MCF 10A (cell line): ENCODE measurements at places on chromosomes 3 and 15.

DNA sequence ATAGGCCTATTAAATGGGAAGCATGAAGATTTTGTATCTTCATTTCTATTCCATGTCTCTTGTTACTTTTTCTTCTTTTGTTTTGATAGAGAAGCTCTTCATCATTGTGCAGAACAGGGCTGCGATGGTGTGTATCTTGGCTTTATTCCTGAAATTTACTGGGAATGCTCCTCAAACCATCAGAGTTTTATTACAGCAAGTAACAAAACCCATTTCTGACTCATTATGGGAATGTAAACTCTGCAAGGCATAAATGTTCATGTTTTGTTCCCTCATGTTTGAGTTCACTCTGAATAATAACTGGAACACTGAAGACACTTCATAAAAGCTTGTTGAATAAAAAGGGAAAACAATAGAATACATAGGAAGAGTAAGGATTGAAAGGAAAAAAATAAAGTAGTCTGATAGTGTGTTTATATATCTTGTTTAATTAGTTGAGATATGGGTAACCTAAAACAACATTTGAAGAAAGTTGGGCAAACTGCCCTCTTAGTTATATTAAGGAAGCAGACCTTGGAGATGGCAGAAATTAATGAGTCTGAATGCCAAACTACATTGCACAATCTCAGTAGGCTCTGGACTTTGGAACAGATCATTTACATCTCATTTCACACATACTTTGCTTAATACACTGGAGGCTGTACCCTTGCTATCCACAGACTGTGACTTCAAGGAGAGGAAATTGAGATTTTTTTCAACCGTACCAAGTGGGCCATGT lies 521.5 kb downstream of the GRM7 start:
- peak; percentile 78 for DNase-seq

DNA sequence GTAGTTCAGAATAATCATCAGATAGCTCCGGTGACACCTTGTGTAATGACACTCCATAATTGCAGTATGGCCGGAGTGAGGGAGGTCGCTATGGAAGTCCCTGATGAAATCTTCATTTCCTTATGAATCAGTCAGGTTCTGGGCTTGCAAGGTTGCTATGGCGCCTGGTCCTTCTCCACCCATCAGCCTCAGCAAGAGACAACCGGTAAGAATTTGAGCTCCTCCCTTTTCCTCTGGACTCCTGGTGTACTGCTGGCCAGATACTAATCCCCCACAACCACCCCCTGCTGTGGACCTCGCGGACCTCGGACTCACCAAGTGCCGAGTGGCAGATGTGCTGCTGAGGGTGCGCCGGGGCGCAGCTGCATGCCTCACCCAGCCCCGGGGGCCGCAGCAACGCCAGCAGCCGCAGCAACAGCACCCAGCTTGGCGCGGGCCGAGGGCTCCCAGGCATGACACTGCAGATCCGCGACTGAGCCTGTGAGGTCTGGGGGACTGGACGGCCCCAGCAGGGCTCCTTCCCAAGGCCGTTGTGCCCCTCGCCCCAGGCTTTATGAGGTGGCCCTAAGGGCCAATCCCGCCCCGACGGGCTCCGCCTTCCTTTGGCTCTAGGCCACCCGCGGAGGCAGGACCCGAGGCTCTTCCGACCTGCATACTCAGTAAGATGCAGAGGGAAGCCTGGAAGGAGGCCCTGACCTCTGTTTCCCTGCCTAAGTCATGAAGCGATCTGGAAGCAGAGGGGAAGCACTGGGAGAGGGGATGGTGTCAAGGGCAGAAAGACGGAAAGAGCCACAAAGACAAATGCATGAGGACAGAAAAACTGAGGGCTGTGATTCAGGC lies at the start of gene TIMP4:
TIMP4 (minus strand) TSS at position 526 of the 840 bp plus-strand sequence; CDS start at position 454, 72 bp downstream.
- DNase-seq, result no peak

- DNase-seq, result no peak
Observed at GRCh38 chr3:153159771-153160397, 2.1 kb upstream of the RAP2B start.

GRCh38 chr3:111531446-111531845 lies 10.6 kb upstream of the CD96 start:
- no peak for DNase-seq

GRCh38 chr15:69391046-69391757 lies 22.9 kb upstream of the KIF23 start:
- no peak for DNase-seq

DNA sequence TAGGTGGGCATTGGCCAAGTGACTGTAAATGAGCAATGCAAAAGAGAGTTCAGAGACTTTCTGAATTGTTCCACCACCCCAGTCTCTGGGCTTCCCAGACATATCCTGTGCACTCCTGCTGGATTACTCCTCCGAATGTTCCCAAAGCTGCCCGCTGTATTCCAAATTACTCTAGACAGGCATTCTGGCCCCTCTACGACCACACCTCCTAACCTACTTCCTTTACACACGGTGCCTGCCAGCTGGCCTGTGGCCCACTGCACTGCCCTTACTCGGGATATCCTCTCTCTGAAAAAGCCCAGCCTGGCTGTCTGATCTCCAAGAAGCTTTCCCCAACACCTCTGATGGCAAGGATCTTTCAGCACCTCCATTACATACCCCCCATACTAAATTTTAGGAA lies 66.6 kb downstream of the DUT start:
- DNase-seq, result no peak

- DNase-seq, result peak; percentile 88
Observed at GRCh38 chr3:12750223-12750622, 8.8 kb downstream of the TMEM40 start.

DNA sequence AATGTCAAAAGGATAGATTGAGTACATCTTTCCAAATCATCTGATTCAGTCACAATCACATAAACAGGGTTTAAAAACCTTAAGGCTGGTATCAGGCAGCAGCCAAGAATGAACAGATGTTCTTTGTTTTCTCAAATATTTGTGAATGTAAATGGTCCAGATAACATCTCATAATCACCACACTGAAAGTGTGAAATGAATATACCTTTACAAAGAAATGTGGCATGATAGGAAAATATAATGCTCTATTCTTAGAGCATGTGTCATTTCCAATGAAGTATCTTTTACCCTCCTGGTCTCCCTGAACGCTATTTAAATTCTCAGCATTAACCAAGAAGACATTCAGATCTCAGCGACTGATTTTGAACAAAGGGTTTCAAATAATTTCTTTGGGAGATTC lies 8.8 kb upstream of the ACTC1 start:
- DNase-seq, result no peak

GRCh38 chr3:35201211-35201610 lies 438.1 kb upstream of the ARPP21 start:
- DNase-seq, result no peak

GRCh38 chr3:31758322-31758965 lies 222.6 kb downstream of the OSBPL10 start:
- no peak for DNase-seq

- DNase-seq, result no peak
Observed at GRCh38 chr3:23153436-23153835, 49.7 kb upstream of the UBE2E2 start.

DNA sequence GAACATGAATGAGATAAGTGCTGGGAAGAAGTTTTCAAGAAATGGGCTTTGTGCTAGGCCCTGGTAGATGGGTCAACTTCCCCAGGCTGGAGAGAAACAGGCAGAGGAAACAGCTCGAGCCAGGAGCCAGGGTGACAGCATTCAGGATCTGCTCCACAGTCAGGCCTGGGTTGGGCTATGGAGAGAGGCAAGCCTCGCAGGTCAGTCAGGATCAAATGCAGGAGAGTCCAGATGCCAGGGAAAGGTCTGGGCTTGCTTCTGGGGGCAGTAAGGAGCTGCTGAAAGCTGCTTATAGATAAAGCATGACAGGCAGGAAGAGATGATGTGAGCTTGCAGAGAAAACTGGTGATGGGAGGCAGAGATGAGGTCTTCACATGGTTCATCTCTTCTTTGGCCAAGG lies 11.0 kb upstream of the USP3 start:
- no peak for DNase-seq

GRCh38 chr15:61421470-61421869 lies 192.4 kb upstream of the RORA start:
- DNase-seq, result peak; percentile 48

DNA sequence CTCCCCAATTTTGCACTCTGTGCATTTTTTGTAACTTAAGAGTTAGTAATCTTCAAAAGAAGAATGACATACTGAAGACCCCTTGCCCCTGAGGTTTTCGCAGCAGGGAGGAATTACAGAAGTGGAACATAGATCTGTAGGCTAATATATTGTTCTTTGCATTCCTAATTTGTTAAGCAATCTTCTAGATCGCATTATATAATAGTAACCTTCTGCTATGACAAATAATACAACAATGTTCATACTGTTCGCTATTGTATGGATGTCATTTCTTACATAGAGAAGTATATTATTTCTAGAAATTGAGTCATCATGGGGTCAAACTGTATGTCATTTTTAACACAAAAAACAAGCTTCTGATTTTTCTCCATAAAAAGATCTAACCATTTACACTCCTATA lies 95.8 kb upstream of the TGFBR2 start:
- no peak for DNase-seq

- DNase-seq, result no peak
Observed at GRCh38 chr3:155682426-155683343, 62.2 kb downstream of the PLCH1 start.

DNA sequence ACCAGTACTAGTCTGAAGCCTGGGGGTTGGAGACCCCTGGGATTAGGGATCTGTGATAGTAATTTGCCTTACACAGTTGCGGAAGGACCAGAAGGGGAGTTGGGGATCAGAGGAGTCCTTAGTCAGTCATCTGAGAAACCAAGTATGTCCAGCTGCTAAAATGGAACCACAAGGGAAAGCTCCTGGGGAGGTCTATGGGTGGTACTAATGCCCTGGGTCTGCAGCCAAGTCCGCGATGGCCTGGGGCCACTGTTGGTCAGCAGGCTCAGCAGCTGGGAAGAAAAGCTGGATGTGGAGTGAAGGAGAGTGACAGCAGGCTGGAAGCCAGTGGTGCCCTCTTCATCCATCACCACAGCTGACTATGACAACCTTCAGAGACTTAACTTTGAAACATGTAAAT lies 2.2 kb upstream of the ANKDD1A start:
- DNase-seq, result no peak

DNA sequence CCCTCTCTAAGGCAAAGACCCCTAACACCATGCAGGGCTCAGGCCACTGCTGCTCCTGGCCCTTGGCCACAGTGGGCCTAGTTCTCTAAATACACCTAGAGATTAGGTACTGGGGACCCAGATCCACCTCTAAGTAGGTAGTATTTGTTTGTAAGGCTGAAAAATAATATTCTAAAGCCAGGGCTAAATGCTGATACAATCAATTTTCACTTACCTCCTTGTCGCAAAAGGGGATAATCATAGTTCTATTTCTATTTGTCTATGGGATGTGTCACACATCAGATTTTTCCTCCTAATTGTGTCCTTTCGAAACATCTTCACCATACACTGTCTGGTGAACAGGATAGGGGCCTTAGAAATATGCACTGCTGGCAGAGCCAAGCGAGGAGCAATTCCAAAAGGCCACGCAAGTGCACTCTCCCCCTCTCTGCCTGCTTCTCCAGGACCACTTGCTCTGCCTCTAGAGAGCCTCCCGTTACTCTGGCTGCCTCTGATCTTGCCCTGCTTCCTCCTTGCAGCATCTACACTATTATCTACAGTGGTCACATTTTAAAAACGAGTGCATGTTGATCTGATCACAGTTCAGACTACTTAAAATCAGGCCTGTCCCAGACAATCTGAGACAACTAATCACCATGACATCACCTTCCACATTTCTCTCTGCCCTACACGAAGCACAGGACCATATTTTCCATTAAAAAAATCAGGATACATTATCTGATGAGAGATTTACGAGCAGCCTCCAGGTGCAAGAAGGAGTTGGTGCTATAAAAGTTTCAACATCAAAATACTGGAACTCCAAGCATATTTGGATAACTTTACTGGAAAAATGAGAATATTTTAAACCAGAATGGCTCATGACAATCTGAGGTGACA lies 115.4 kb downstream of the MYLK start:
- DNase-seq, result no peak

- DNase-seq, result no peak
Observed at GRCh38 chr3:45953536-45953935, 10.3 kb downstream of the CXCR6 start.

GRCh38 chr15:71715914-71716313 lies 94.4 kb upstream of the NR2E3 start:
- DNase-seq, result no peak

DNA sequence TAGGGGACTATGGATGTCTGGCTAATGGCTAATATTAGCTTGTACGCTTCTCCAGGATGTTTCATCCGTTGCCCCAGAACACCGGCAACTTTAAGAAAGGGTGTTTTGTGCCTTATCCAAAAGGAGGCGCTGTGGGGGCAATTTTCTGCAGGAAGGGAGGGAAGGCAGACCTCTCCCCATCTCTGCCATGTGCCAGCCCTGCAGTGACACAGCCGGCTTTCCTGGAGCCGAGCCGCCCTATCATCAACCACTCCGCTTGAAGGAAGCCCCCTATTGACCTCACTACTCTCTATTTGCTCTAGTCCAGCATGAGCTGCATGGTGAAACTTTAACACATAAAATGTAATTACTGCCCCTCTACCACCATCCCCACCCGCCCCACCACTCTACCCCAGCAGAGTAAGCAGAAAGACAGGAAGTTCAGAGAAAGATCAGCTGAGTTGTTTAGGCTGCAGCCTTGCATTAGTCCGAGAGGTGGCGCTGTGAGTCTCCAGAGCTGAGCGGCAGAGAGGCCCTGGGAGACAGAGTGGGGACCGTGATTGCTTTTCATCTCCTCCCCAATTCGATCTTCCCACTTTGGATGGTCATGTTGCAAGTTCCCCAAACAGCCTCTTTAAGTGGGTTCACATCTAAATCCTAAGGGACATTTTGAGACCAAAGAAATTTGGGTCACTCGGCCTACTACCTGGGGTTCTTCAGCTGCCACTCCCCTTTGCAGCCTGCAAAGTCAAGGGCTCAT lies 24.5 kb upstream of the RAD18 start:
- DNase-seq, result peak; percentile 61

DNA sequence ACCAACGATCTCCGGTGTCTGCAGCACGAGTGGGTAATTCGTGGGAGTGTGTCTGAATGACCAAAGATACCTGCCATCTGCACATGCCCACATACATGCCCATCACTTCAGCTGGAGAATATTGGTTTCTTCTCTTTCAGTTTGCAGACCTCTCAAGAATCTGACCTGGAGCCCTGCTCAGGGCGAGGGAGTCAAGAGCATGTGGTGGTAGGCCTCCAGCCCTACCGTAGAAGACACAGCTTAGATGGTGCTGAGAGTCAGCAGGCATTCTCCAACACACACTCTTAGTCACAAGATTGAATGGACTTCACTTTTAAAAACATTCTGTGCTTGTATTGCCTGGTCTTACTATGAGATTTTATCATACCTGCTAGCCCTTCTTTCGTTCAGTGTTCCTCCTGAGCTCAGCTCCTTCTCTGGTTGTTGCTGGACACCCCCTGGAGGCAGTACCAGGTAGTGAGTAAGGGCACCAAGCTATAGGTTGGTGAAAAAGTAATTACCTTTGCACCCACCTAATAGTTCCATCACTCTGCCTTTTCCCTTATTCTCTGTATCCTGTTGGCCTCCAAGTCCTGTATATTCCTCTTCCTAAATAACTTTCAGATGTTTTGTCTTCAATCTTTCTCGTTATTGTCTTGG lies 252.0 kb downstream of the CACNA2D3 start:
- peak; percentile 51 for DNase-seq

GRCh38 chr3:71905426-71905825 lies 120.5 kb upstream of the PROK2 start:
- no peak for DNase-seq

GRCh38 chr15:37031198-37031597 lies 69.2 kb downstream of the MEIS2 start:
- DNase-seq, result no peak
